T-cell (primary cell): ENCODE measurements at places on chromosomes 1 and 21.

- DNase-seq, result no peak
Measured at GRCh38 chr1:2074396-2074795, 24.2 kb downstream of the PRKCZ start.

DNA sequence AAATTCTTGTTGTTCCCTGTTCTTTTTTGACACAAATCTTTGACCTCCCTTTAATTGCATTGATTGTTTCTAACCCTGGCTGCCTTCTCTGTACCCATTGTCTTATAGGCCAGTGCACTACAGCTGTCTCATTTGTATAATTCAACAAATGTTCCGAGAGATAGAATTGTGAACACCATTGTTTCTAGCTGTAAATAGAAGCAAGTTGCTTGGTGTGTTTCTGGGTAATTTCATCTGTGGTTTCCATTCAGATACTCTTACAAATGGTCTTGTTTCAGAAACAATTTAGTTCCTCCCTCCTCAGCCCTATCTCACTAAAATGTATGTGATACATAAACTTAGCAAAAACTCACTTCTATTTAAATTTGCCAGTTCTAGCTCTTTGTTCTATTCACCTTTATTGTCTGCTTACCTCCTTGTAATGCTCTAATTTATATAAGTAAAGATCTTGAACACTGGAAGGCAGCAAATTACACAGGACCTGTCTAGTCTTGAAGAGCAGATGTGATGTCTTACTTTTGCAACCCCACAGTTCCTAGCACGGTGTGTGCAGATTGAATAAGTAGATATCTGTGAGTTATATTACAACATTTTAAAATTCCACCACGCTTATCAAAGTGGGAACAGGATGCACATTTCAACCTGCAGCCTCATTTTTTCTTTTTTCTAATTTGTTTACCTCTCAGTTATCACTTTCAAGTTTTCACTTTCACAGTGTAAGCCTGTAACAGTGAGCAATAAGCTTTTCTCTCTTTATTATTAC is 515.6 kb upstream of the ZP4 start:
- DNase-seq, result no peak

DNA sequence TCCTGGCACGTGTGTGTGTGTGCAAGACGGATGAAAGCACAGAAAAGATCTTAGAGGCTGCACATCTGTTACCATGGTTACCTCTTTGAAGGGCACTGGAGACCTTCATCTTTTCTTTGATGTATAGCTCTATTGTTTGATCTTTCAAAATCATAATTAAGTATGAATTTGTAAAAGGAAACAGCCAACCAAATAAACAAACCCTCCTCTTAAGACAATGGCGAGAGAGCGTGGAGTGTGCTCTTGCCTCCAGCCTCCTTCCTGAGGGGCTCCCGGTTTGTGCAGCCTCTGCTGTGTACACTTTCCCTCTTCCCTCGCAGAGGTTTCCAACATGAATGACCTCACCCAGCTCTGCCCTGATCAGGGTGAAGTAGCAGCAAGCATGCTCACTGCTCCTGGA is 27.9 kb downstream of the CACNA1S start:
- DNase-seq, result no peak

- no peak for DNase-seq
Measured at GRCh38 chr1:19569786-19570185, 74.3 kb upstream of the NBL1 start.

DNA sequence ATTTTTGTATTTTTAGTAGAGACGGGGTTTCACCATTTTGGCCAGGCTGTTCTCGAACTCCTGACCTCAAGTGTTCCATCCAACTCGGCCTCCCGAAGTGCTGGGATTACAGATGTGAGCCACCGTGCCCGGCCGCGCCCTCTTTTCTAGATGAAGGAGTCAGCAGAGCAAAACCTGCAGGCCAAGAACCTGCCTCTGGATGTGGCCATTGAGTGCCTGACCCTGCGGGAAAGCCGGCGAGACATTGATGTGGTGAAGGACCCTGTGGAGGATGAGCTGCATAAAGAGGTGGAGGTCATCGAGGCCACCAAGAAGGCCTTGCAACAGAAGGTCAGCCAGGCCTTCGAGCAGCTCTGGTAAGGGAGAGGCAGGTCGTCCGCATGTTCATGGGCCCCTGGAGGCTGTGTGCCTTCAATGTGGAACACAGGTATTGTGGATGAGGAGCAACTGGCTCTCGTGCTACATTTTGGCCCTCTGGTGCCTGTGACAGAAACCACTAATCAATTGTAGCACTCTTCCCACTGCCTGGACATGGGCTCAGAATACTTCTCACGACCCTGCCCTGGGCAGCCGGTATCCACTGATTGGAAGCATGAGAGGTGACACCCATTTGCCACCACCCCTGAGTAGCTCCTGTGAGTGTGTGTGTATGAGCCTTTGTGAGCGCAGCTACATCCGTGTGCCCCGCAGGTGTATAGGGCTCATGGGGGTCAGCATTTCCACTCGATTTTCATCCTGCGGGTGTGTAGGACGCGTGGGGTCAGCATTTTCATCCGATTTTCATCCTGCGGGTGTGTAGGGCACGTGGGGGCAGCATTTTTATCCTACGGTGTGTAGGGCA is 2.0 kb downstream of the TEKT2 start:
- DNase-seq, result no peak

- no peak for DNase-seq
Measured at GRCh38 chr1:236746785-236747184, 48.3 kb upstream of the MTR start.

GRCh38 chr21:44793592-44794374 is 7.8 kb downstream of the UBE2G2 start:
- DNase-seq, result no peak

DNA sequence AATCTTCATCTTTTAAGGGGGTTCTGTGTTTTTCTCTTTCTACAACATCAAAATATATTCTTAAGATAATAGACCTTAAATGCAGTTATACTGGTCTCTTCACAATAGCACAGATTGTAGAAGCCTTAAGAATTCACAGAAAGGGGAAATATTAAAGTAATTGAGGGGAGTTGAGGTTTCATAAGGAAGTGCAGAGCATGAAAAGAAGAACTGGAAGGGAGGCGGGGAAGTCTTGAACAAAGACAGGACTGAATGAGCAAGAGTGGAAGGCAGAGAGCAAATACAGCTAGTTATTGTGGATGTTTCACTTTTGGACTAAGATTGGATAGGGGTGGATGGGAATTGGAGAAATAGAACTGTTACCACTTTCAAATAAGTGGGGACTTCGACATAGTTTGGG is 67.7 kb downstream of the PTGER3 start:
- DNase-seq, result no peak

DNA sequence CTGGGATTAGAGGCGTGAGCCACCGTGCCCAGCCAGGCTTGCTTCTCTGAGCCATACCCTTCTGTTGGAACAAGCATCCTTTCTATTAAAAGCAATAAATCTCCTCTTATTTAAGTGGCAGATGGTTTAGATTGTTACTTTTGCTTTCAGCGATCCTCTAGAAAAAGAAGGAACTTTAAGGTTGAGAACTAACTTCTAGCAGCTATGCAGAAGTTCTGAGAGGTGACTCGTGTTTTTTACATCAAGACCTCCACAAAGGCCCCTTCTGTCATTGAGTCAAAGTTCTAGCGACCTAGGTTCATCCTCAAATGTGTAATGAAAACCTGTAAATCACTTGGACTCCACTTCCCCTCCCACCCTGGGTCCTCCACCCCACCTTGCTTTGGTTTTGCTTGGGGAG is 30.8 kb downstream of the PLEKHO1 start:
- no peak for DNase-seq

DNA sequence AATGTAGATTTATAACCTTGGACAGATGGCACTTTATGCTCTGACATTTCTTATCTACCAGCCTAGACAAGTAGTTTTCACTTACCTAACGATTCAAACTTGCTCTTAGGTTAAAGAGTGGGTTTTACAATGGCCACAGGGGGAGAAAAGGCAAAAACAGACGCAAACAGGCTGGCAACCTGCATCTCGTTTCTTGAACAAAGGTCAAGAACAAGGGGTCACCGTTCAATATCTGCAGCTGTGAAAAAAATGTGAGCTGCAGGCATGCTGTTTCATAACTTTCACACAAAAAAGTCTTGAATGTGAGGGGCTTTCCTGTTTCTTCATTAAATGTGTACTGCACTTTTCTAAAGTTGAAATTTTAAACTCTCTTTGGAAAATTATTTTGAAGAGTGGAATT is 49.4 kb downstream of the SYDE2 start:
- DNase-seq, result no peak

DNA sequence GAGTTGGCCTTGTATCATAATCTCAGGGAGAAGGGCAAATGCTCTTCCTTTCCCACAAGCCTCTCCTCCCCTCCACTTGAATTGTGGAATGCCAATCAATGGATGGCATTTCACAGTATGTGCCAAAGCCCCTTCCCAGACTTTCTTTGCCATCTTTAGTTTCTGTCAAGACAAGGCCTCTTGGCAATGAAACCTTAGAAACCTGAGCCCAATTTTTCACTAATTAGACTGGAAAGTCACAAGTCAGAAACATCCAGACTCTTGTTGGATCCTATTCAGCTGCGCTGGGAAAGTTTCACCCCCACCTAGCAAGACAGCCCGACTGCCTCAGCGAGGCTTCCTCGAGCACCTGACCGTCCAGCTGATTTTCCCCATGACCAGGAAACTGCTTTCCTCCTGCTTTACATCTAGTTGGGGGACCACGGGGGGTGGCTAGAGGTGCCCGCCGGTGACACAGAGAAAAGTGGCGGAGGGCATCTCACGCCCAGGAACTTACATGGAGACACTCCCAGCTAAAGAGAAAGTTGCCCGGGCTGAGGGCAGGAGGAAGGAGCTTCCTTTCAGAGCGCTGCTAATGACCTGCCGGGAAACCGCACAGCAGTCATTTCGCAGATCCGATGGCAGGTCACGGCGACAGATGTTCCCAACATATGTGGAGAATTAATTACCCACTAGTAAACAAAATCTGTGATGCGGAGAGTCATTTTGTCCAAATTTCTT is 302.6 kb upstream of the RRP15 start:
- DNase-seq, result no peak

- DNase-seq, result no peak
Measured at GRCh38 chr1:48442864-48443619, 29.0 kb downstream of the SPATA6 start.

GRCh38 chr1:182205351-182206022 is 144.0 kb upstream of the ZNF648 start:
- DNase-seq, result no peak
